Ovary (tissue), 10 donors: ENCODE measurements at places on chromosomes 7 and 10. TPM values are rescaled to one million over a fixed set of nuclear protein-coding genes. Genes with fewer than 3 reads are reported as not detected.

The ASIC3 gene
- 3.3 TPM for total RNA-seq

GRCh38 chr7:111041577-111041976 is 49.4 kb upstream of the LRRN3 start:
- no peak for DNase-seq

DNA sequence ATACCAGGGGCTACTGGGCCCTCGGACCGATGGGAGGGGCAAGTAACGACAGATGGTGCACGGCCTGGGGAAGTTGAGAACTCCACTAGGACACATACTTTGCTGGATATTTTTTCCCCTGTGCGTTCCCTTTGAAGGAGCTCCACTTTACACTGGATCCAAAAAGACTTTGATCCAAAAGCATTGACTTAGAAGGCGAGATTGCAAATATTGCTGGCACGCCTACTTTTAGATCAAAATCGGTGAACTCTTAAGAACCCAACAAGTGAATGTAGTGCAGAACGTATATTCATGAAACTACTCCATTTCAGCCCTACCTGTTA is 436 bp upstream of the SLC25A13 start:
- DNase-seq: no peak

GRCh38 chr7:954330-955238 is at the start of gene ADAP1:
TSS of gene ADAP1 (minus strand) at chr7:954680. CDS start at chr7:954477, 203 bp downstream.
- no peak for DNase-seq

- no peak for DNase-seq
Measured at GRCh38 chr7:5139998-5140397, 50.0 kb upstream of the WIPI2 start.
